ENCODE measurements at places on chromosomes 5 and 9.

DNA sequence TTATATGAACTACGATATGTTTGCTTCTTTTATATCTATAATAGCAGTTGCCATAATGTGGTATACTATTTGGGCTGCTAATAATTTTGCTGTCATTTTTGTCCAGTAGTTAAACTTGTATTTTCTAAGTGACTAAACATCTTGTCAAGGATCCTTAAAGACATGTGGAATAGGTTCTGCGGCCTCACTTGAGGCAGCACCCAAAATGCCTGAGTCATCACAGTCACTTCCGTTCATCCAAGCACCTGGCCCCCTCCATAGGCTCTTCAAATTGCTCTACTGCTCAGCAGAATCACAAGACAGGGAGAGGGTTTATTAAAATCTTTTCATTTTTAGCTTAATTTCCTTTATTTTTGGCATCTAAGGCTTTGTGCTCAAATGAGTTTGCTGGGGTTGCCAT lies 259.1 kb downstream of the AOPEP start:
- DNase-seq: no peak

DNA sequence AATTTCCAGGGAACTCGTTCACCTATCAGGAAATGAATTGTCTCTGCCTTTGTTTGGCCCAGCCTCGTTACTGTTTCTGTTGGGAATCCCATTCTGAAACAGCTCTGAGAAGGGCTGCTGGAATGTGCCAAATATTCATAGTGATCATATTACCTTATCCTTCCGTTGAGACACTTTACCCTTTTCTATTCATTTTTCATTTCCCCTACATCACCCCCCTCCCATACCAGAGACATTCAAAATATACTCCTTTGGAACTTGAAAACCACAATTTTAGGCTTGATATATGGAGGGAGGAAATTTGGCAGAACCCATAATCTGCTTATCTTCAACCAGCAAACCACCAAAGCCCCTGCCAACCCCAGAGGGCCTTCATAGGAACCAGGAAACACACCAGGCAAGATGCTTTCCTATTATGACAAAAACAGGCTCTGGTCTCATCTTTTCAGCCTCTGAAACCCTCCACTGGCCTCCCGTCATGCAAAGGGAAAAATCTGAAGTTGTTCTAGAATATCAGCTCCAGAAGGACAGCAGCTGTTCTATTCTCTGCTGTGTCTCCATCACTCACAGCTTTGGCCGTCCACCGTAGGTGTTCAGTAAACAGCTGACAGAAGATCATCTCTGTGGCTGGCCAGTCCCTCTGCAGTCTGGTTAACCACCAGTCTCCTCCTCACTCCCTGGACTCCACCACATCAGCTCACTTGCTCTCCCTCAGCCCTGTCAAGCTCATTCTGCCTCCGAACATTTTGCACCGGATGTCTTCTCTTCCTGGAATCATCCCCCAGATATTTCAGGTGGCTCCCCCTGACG lies 217.2 kb upstream of the WWC1 start:
- no peak for DNase-seq

DNA sequence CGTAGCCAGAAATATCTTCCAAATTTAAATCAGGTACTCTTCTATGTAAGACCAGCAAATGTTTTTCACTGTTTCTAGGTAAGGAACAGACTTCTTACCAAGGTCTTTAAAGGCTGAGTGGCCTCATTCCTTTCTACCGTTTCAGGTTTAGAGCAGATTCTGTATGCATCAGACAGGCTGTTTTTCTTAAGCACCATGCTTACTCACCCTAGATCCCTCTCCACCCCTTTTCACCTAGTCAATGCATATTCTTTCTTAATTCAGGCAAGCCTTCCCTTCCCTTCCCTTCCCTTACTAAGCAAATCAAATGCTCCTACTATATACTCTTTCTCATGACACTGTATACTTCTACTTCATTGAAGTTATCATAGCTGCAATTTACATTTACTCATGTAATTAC lies 70.7 kb downstream of the RFX3 start:
- DNase-seq: no peak

DNA sequence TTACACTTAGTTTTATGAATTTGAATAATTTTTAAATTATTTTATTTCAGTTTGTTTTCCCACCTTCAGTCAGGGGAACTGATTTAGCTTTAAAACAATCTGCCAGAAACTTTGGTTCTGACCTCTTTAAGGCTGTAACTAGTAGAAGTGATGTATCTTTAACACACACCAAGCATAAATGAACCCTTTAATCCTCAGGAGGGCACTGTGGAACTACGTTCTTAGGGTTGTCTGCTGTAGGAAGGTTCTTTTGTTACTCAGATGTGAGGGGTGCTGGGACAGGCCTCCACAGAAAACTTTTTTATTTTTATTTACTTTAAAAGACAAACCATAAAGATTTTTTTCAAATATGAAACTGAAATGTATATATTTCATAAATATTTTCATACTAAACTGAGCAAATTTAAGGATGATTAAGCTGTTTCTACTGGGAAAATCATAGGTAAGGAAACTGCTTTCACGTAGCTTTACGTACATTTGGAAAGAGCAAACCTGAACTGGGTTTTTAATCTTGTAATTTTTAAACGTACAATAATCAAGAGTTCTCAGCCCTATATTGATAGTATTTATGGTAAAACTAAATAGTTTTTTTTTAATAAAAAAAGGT lies 5.3 kb downstream of the KLF4 start:
- peak; percentile 54 for DNase-seq

GRCh38 chr5:82765765-82766164 lies 311.4 kb downstream of the TMEM167A start:
- no peak for DNase-seq

GRCh38 chr5:124923131-124923530 lies 176.7 kb upstream of the ZNF608 start:
- DNase-seq: peak; percentile 91

GRCh38 chr5:115181757-115182156 lies 12.0 kb upstream of the TRIM36 start:
- no peak for DNase-seq

DNA sequence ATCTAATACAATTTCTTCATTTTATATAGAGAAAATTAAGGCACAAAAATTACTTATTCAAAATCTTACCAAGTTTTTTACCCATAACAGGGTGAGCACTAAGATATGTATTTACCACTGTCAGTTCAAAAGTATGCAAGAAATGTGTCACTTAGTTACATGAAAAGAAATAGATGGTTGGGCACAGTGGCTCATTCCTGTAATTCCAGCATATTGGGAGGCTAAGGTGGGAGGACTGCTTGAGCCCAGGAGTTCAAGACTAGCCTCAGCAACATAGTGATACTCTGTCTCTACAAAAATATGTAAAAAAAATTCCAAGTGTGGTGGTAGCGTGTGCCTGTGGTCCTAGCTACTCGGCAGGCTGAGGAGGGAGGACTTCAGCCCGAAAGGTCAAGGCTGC lies 19.4 kb downstream of the YIPF5 start:
- DNase-seq: no peak

Data from NCI-H1436 treated with DMSO at 0.1 percent for 48 hours (cell line).